ENCODE measurements at places on chromosomes 1 and 21.

- DNase-seq = no peak
These were observed at the start of gene CAPN8 for GRCh38 chr1:223665592-223666312. Gene CAPN8, minus strand, starts transcription at chr1:223665701. Its CDS starts 55 bp downstream, at chr1:223665646.

GRCh38 chr21:32392299-32392879, 423 bp downstream of the URB1 start:
- no peak for DNase-seq

- DNase-seq = no peak
These were observed 10.1 kb downstream of the TADA1 start for GRCh38 chr1:166865926-166866325.

GRCh38 chr1:234975941-234976860, 152.4 kb downstream of the TOMM20 start:
- DNase-seq = peak; percentile 83

DNA sequence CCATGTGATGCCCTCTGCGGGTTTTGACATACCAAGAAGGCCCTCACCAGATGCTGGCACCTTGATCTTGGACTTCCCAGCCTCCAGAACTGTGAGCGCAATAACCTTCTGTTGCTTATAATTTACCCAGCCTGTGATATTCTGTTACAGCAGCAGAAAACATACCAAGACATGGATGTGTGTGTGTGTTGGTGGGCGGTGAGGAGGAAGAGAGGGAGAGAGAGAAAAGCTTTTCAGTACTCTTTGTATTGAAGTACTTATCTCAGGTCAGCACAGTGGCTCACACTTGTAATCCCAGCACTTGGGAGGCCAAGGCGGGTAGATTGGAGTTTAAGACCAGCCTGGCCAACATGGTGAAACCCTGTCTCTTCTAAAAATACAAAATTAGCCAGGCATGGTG, 23.1 kb downstream of the TRAPPC10 start:
- DNase-seq = no peak

DNA sequence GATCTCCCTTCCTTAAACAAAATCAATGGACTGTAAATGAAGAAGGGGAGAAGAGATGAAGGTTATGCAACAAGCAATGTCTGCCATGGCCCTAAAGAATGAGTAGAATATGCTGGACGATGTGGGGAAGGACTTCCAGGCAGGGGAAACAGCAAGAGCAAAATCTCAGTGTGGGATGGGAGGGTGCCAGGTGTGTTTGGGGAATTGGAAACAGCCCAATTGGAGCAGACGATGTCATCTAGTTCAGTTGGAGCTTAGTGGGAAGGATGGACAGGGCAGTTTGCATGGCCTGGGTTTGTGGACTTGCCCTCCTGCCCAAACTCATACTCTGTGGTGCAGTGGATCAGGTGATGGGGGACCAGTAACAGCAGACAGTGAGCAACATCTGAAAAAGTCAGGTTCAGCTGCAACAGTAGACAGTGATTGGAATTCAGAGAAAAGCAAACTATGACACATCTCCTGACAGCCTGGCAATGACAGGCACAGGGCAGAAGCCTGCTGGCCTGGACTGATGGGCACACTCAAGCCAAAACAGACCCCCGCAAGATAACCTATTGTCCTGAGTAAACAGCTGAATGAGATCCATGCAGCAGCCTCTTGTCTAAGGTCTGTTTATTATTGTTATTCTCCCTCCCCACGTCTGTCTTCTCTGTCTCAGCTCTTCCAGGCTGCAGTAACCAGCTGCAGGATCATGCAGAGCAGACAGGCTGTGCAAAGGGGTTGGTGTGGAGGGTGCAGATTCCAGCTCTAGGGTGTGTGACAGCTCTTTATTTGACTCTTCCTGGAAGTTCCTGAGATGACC, 50.5 kb upstream of the PRELP start:
- DNase-seq = no peak

DNA sequence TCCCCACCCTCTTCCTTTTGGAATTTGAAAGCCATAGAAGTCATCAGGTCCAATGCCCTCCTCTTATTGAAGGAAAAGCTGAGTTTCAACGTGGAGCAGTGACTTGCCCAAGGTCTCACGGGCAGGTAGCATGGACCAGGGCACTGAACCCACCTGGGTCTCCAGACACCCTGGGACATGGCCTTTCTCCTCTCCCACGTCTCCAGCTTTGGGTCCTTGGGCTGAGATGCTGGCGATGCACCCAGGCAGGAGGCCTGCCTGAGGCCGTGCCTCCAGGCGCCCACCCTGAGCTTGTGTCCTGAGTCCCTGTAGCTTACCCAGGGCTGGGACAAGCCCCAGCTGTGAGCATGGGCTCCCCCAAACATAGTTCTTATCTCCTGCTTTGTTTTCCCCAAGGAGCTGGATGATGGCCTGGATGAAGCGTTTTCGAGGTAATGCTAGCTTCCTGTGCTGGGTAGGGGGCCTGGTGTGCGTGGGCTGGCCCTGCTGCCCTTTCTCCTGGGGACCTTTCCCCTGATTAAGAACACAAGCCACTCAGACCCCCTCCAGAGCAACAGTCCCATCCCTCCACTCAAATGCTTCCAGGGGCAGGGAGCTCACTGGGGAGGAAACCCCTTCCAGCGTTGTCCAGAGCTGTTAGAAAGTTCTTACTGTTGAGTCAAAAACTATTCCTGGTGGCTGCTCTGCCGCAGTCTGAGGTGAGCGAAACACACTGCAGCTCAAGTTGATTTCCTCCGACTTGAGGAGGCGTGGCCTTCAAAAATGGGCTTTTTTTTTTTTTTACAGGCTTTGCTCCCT, 21.6 kb downstream of the LDLRAP1 start:
- no peak for DNase-seq

GRCh38 chr1:238226810-238227209, 336.1 kb upstream of the ZP4 start:
- DNase-seq = no peak

DNA sequence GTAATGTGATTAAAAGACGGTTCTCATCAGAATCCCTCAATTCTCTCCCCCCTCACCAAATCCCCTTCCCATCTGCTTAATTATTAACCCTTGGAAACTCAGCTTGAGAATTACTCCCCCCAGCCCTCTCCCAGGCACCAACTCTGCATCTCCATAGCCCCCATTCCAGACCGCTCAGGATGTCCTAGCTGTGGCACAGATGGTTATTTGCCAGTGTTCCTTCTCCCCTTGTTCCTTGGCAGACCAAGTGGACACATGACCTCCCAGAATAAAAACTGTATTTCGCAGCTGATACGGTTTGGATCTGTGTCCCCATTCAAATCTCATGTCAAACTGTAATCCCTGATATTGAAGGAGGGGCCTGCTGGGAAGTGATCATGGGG, 14.6 kb downstream of the HENMT1 start:
- DNase-seq = no peak

Data from MV-4-11 (cell line).